ENCODE measurements at places on chromosomes 16 and 17. TPM values are rescaled to one million over a fixed set of nuclear protein-coding genes. Genes with fewer than 3 reads are reported as not detected.

Gene SOCS1
- total RNA-seq, result 41.8 TPM

Gene SLC47A1
- 0.40 TPM for total RNA-seq

Gene HLF
- 0.16 TPM for total RNA-seq

Gene TTYH2
- total RNA-seq, result 6.0 TPM

Gene AIPL1
- not detected for total RNA-seq

Gene CEP112
- total RNA-seq, result 4.0 TPM

Gene TBC1D3
- total RNA-seq, result not detected

Gene CCL2
- 8.6 TPM for total RNA-seq

Gene PRDM7
- 0.16 TPM for total RNA-seq

Gene HEATR9
- not detected for total RNA-seq

Gene RHBDF2
- 51.8 TPM for total RNA-seq

Gene GNAO1
- total RNA-seq, result 0.08 TPM

Gene GNG13
- total RNA-seq, result not detected

Gene MMP25
- 0.13 TPM for total RNA-seq

Gene HCRT
- not detected for total RNA-seq

Gene NOTUM
- 0.13 TPM for total RNA-seq

Gene CD300H
- total RNA-seq, result not detected

Gene TBC1D3C
- total RNA-seq, result not detected

Gene TXNDC11
- total RNA-seq, result 34.9 TPM

Data from epithelial cell of alveolus of lung (primary cell).